Neural crest cell (in vitro differentiated cells): ENCODE measurements at places on chromosomes 6 and 20.

DNA sequence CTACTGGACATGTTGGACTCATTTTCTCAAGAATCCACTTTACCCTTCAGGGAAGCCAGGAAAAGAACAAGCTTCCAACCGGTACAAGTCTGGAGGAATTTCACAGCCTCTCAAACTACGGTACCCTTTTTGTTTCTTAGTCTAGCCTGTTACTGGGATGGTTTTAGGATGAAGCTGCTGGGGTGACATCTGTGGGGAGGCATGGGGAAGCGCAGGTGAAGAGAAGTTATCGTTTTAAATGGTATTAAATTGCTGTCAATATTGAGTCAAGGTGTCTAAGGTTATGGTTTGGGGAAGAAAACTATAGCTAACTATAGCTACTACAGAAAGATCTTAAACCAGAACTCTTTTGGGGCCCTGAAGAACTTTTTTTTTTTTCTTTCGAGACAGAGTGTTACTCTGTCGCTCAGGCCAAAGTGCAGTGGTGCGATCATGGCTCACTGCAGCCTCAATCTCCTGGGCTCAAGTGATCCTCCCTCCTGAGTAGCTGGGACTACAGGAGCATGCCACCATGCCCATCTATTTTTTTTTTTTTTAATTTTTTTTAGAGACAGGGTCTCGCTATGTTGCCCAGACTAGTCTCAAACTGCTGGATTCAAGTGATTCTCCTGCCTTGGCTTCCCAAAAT is 128.7 kb downstream of the RIN2 start:
- H3K4me1 ChIP-seq = peaks cover 30% of the 10 kb centered on the region
- H3K36me3 ChIP-seq = no peaks in the 10 kb centered on the region
- no peak overlapping the region for H3K27ac ChIP-seq
- no peaks in the 10 kb centered on the region for H3K27me3 ChIP-seq
- H3K4me3 ChIP-seq = no peak overlapping the region

GRCh38 chr6:44960898-44961297 is 367.2 kb upstream of the RUNX2 start:
- H3K36me3 ChIP-seq = peaks cover 4% of the 10 kb centered on the region
- DNase-seq = no peak
- H3K27ac ChIP-seq = no peak overlapping the region
- H3K4me3 ChIP-seq = no peak overlapping the region
- peaks cover 9% of the 10 kb centered on the region for H3K4me1 ChIP-seq

GRCh38 chr20:47292581-47292980 is 63.9 kb downstream of the ZMYND8 start:
- no peak overlapping the region for H3K4me3 ChIP-seq
- H3K27ac ChIP-seq = no peak overlapping the region
- no peaks in the 10 kb centered on the region for H3K4me1 ChIP-seq
- H3K27me3 ChIP-seq = no peaks in the 10 kb centered on the region
- H3K36me3 ChIP-seq = peaks cover 39% of the 10 kb centered on the region

DNA sequence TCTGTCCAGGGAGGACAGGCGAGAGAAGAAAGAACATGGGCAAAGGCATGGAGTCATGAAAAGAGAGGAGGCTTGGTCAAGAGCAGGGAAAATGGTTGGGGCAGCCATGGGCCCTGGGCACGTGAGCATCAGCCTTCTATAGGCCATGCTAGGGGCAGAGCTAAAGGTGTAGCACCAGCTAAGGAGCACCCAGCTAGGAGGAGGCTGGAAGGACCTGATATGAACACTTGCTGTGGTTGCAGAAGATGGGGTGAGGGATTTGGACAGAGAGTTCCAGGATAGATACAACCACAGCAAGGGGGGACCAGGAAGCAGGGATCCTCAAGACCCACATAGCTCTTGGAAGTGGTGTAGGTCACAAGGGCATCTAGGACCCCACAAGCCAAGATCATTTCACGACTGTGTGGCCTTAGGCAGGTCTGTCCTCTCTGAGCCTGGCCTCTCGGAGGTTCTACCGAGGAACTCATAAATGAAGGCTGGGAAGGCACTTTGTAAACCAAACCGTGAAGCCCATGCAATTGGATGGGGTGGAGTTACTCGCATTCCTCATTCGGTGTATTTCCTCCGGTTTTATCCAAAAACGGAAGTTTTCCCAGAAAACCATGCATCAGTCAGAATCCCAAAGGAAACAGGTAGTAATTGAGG is 74.0 kb upstream of the TOP1 start:
- peaks cover 4% of the 10 kb centered on the region for H3K27me3 ChIP-seq
- H3K4me3 ChIP-seq = no peak overlapping the region
- H3K27ac ChIP-seq = no peak overlapping the region
- no peak for DNase-seq
- peaks cover 4% of the 10 kb centered on the region for H3K4me1 ChIP-seq

- H3K4me1 ChIP-seq = no peaks in the 10 kb centered on the region
- no peak for DNase-seq
- peaks cover 23% of the 10 kb centered on the region for H3K36me3 ChIP-seq
- H3K27ac ChIP-seq = no peak overlapping the region
- no peak overlapping the region for H3K4me3 ChIP-seq
- no peaks in the 10 kb centered on the region for H3K27me3 ChIP-seq
Measured at GRCh38 chr6:101830501-101831031, 437.1 kb downstream of the GRIK2 start.

GRCh38 chr6:157253699-157254098 is 69.6 kb downstream of the TMEM242 start:
- H3K4me1 ChIP-seq = no peaks in the 10 kb centered on the region
- no peaks in the 10 kb centered on the region for H3K36me3 ChIP-seq
- H3K4me3 ChIP-seq = no peak overlapping the region
- no peak for DNase-seq
- peaks cover 4% of the 10 kb centered on the region for H3K27me3 ChIP-seq

DNA sequence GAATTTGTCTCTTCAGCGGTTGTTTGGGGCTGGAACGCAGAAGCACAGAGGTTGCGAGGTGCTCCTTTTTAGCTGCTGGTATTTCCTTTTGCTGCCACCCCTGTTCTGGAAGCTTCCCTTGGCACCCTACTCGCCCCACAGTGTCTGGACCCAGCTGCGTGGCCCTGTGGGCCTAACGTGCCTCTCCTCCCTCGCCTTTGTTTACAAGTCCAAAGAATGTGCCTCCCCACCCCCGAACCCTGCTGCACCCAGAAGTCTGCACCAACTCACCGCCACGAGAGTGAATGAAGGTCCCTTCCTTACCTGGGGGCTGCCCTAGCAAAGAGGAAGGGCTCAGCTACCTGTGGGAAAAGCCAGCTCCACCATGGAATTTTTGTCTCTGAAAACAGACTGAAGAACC is 139.7 kb upstream of the RPS6KA2 start:
- H3K27ac ChIP-seq = peak overlapping the region; percentile 39
- DNase-seq = no peak
- H3K27me3 ChIP-seq = no peaks in the 10 kb centered on the region
- H3K4me3 ChIP-seq = no peak overlapping the region

- no peak overlapping the region for H3K4me3 ChIP-seq
- H3K4me1 ChIP-seq = peaks cover 43% of the 10 kb centered on the region
- no peaks in the 10 kb centered on the region for H3K36me3 ChIP-seq
- DNase-seq = no peak
- H3K27ac ChIP-seq = no peak overlapping the region
Measured at GRCh38 chr6:150271172-150271500, 97.7 kb upstream of the IYD start.

DNA sequence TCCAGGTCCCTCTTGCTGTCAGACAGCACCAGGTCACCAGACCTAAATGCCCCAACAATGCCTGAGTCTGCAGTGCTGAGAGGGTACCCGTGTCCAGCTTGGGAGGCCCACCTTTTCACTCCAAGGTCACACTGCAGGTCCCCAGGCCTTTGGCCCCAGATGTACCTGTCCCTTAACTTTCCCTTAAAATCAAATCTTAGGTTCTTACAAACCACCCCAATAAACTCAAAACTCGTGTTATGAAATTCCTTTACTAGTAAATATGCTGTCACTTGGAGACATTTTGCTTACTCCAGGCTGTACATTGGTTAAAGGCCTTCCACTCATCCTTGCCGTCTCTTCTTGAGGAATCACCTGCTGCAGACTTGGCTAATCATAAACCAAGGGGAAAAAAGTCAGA is 165.7 kb upstream of the RREB1 start:
- peaks cover 13% of the 10 kb centered on the region for H3K4me1 ChIP-seq
- H3K36me3 ChIP-seq = no peaks in the 10 kb centered on the region
- no peak overlapping the region for H3K27ac ChIP-seq
- H3K27me3 ChIP-seq = no peaks in the 10 kb centered on the region

- H3K36me3 ChIP-seq = no peaks in the 10 kb centered on the region
- no peak for DNase-seq
- H3K27ac ChIP-seq = no peak overlapping the region
- peaks cover 8% of the 10 kb centered on the region for H3K4me1 ChIP-seq
Measured at GRCh38 chr20:914727-915498, 1.2 kb downstream of the ANGPT4 start.

DNA sequence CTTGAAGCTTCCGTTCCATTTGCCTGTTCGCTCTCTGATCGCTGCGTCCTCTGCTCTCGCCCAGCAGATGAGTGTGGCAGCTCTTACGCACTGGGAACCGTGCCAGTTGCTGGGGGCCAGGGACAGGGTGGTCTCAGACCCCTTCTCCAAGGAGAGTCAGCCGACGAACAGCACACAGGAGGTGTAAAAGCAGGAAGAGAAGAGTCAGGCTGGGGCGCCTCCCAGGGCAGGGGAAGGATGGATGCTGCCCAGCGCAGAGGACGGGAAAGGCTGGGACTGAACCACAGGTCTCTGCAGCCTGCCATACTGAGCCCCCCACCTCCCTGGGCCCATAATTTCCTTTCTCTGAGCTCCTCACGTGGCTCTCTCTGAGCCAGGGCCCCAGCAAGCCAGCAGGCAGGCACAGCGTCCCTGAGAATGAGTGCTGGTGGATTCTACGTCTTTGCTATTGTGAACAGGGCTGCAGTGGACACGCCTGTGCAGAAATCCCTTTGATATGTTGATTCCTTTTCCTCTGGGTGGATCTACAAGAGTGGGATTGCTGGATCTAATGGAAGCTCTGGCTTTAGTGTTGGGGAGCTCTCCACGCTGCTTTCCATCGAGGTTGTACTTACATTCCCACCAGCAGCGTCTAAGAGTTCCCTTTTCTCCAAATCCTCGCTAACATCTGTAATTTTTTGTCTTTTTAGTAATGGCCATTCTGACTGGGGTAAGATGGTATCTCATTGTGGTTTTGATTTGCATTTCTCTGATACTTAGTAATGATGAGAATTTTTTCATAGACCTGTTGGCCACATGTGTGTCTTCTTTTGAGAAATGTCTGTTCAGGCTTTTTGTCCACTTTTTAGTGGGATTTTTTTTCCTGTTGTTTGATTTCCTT is 104.1 kb downstream of the PSMB1 start:
- no peaks in the 10 kb centered on the region for H3K36me3 ChIP-seq
- DNase-seq = no peak
- no peak overlapping the region for H3K4me3 ChIP-seq
- peaks cover 33% of the 10 kb centered on the region for H3K4me1 ChIP-seq
- no peaks in the 10 kb centered on the region for H3K27me3 ChIP-seq
- no peak overlapping the region for H3K27ac ChIP-seq
